ENCODE measurements at places on chromosomes 2 and 18. TPM values are rescaled to one million over a fixed set of nuclear protein-coding genes. Genes with fewer than 3 reads are reported as not detected.

DNA sequence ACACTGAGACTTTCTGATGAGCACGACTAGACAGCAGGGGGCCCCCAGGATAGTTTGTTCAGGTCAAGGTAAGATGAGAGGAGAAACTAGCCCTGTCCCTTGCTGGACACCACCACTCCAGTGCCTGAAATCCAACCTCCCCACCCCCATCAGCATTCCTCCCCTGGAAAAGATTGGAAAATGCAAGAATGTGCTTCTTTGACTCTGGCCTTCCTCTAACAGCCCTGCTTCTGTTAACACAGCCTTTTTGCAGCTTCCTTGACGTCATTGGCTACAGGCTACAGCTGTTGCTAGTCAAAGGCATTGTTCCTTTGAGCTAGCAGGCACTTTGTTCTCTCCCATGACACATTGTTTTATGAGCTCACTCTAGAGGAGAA is 20.1 kb upstream of the LTBP1 start:
- no peak for DNase-seq

DNA sequence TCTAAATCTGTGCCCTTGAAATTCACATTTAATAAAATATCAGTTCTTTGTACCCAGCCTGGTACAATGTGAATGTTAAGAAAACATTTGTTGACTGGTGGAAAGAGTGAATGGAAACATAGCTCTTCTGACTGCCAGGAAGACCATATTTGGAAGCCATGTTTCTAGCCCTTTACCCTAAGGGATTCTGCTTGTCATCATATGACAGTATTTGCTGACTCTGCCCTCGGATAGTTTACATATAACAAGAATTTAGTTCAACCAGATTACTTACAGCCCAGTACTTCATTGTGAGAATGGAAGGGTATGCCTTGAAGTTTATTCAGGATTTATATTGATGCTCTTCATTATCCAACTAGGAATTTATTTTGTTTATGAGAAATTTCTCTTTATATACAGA is 13.8 kb upstream of the KCNS3 start:
- no peak for DNase-seq

DNA sequence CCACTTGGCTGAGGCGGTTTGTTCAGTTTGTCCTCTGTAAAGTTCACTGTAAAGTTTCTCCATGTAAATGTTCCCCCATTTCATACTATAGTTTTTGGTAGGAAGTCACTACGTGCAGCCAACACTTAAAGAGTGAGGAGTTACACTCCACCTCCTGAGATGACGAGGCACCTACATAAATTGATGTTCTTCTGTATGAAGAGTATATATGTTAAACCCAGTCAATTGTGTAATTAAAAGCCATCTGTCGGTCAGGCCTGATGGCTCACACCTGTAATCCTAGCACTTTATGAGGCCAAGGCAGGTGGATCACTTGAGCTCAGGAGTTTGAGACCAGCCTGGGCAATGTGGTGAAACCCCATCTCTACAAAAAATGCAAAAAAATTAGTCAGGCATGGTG is 7.6 kb downstream of the PIGN start:
- no peak for DNase-seq

- no peak for DNase-seq
Observed at GRCh38 chr2:220959391-220959802, 612.7 kb downstream of the EPHA4 start.

- no peak for DNase-seq
Observed at GRCh38 chr2:109242210-109242653, 113.2 kb downstream of the SH3RF3 start.

DNA sequence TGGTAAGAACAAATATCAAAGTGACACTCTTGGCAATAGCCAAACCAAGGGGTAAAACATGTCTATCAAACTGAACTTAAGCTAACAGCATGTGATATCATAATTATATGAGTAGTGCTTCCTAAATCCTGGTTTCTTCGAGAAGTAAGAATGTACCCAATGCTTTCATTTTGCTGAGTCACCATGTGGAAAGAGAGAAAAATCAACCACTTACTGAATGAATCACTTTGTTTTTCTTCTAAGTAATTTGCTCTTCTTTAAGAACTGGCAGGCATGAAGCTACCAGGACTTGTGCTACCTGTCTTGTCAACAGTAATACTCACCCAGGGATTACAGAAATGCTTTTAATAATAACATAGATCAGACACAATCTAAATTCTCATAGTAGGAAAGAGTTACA is 19.0 kb upstream of the DUSP19 start:
- DNase-seq = no peak

GRCh38 chr2:174445248-174445647 is 41.6 kb downstream of the GPR155 start:
- DNase-seq = no peak

DNA sequence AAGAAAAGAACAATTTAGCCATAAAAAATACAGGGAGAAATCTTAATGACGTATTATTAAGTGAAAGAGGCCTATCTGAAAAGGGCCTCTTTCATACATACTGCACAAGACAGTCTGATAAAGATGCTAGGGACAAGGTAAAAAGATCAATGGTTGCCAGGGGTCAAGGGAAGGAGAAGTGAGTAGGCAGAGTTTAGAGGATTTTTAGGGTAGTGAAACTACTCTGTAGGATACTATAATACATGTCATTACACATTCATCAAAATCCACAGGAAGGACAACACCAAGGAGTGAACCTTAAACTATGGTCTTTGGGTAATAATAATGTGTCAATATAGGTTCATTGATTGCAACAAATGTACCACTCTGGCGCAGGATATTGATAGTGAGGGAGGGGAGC is 289.3 kb downstream of the FSIP2 start:
- DNase-seq = no peak

GRCh38 chr18:396556-396955 is 103.9 kb downstream of the COLEC12 start:
- no peak for DNase-seq

DNA sequence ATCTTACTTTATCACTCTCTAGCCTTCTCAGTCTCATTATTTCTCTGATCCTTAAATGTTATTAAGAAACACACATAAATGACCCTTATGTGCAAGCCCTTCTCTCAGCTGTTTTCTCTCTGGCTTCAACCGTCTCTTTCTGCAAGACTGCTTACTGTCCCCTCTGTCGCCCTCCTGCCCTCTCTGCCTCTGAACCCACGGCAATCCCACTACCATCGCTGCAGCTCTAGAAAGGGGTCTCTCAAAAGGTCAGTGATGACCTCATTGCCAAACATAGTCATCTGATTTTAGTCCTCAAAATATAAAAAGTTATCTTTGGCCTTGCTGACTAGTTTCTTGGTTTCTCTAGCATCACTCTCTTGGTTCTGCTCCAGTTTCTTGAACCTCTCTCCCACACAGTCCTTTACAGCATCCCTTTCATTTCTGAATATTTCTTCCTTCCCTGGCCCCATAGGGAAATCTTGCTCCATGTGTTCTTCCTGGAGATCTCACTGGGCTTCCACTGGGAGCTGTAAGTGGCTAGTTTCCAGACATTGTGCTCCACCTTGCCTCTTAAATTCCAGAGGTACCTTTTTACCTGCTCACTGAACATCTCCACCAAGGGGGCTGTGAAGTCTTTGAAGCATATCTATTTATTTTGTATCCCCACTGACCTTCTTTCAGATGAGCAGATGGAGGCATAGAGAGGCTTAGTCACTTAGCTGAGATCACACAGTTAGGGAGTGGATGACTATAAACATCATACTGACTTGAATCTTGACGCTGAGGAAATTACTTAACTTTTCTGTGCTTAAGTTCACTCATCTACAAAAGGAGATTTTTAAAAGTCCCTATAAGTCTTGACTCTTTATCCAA is 96.2 kb downstream of the PDE1A start:
- no peak for DNase-seq

DNA sequence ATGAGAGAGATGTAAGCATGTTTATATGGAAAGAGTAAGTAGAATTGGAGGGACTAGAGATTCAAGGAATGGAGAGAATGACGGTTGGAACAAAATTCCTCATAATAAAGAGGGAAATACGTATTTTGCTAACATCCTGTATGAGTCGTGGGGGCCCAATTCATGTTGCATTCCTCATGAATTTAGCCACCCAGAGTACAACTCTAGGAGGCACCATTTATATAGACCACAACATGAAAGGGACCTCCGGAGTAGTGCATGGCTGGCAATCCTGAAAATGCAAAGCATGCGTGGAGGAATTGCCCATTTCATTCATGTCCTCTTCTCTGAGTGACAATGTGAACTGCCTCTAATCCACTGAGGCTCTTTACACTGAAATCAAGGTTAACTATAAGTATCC is 168.2 kb downstream of the ZEB2 start:
- DNase-seq = no peak

GRCh38 chr2:38887902-38888554 is 1.6 kb upstream of the ARHGEF33 start:
- no peak for DNase-seq

GRCh38 chr18:58135183-58135641 is 91.2 kb downstream of the NEDD4L start:
- no peak for DNase-seq

DNA sequence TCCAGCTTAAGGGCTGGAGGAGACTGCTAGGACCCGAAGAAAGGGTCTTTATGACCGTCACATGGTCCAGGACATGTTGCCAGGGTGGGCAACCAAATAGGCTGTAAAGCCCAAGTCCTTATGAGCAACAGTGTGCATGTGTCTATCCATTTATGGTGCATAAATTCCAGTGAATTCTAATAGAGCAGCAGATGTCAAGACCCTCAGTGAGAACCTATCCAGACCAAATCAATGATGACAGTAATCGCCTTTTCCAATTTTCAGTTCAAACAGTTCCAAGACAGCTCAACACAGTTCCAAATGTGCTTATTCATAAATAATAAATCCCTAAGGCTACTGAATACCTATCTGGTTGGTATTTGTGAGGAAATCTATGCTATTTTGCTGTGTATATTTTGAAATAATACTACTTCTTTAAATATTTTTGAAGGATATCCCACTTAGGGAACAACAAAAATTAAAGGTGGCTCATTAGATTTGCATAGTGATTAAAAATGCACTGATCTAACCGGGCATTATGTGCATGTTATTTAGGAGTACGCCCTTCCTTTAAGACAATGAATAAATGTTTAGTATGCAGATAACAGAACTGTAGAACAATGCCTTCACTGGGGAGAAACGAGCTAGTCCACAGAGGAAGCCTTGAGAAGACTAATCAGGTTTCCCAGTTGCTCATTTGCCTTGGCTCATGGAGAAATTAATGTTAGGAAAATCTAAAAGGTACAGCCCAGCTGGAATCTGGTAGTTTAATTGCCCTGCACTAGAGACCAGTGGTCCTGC is 519.5 kb upstream of the CHAC2 start:
- DNase-seq = no peak

DNA sequence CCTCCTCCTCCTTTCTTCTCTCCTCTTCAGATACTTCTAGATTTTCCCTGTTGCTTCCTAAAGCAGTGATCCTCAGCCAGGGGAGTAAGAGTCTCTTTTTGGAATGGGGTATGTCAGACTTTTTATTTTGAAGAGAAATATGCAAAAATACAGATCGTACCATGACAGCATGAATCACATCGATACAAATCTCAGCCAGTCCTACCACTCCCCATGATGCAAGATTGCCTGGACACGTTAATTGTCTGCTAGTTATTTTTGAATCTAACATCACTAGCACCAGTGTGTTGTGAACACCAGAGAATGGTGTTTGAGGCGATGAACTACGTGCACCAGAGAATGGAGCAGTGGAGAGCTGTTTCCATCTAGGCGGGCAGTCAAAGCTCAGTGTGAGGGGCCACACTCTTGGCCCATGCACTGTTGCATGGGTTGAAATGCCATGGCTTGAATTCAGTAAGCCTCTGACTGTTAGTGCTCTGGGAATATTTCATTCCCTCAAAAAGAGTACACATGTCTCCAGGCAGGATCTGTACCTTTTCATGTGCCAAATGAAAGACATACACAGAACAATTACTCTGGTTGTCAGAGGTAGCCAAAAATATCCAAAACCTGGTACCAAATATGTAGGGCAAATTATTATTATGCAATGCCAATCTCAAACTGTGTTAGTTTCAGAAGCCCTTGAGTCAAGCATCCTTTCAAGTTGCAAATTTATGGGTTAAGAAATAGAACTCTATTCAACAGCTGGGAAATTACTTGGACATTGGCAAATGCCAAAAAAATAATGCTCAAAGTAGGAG is 46.3 kb upstream of the RALBP1 start:
- DNase-seq = no peak

- no peak for DNase-seq
Observed at GRCh38 chr2:189613650-189614420, 33.2 kb upstream of the SLC40A1 start.

GRCh38 chr2:37335604-37336003 is 8.8 kb upstream of the QPCT start:
- no peak for DNase-seq

GRCh38 chr2:130915149-130915548 is 78.4 kb downstream of the ARHGEF4 start:
- no peak for DNase-seq

- DNase-seq = no peak
Observed at GRCh38 chr2:36165132-36165531, 190.4 kb upstream of the CRIM1 start.

DNA sequence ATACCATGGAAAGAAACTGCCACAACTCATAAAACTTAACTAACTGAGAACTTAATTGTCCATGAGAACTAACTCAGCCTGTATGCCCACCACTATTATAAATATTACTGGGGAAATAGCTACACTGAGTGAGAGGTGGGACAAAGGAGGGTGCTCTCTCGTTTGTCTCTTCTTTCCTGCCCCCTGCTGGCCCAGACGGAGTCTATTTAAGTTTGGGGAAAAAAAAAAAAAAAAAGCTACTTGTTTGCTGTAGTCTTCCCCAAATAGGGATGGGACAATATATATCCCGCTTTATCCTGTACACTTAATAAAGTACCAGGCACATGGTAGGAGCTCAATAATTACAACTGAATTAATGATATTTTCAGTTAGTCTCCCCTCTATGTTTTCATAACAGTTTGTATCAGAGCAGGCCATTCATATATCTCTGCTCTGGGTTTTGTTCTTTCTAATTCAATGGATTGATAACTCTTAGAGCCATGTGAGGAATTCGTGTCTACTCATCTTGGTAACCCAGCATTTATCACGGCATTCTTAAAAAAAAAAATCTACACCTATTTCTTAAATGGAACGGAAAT is 647.6 kb upstream of the PKDCC start:
- peak; percentile 43 for DNase-seq

SKA1 gene
- 2.0 TPM for total RNA-seq

CCDC68 gene
- total RNA-seq = not detected

ADRA2B gene
- total RNA-seq = 0.91 TPM

SCYGR4 gene
- not detected for total RNA-seq

UGT1A8 gene
- not detected for total RNA-seq

VIT gene
- not detected for total RNA-seq

PLCL1 gene
- total RNA-seq = 28.8 TPM

ASXL3 gene
- 45.6 TPM for total RNA-seq

LHCGR gene
- total RNA-seq = not detected

LAMA3 gene
- total RNA-seq = 2.1 TPM

GCG gene
- total RNA-seq = not detected

MRO gene
- not detected for total RNA-seq

RPL37A gene
- total RNA-seq = 1,757 TPM

NYAP2 gene
- 0.32 TPM for total RNA-seq

OTOF gene
- 0.47 TPM for total RNA-seq

LYG2 gene
- not detected for total RNA-seq

AMER3 gene
- total RNA-seq = 20.6 TPM

HTR2B gene
- not detected for total RNA-seq

MC2R gene
- not detected for total RNA-seq

PLEK gene
- not detected for total RNA-seq

AGFG1 gene
- 108 TPM for total RNA-seq

SOX11 gene
- 576 TPM for total RNA-seq

Measured in glutamatergic neuron (in vitro differentiated cells).